Fibroblast of skin of scalp (primary cell): ENCODE measurements at places on chromosomes 5 and 9.

DNA sequence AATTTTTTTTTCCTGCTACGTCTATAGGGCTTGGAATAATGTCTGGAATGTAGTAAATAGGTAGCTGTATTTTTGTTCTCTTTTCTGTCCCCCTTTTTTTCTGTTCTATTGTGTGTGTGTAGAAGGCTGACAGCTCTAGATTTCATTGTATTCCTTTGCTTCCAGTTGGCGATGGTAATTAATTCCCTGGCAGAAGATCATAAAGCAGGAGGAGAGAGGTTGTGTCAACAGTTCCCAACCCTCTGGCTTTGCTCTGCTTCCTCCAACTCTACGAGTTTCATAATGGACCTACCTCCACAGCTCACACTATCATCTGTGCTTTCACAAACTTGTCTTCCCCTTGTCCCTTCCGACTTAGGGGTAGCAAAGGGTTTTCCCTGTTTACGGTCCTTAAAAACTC is 117.9 kb upstream of the CDH18 start:
- no peak for DNase-seq

- DNase-seq, result no peak
Observed at GRCh38 chr5:119347574-119347973, 8.2 kb upstream of the TNFAIP8 start.

- DNase-seq, result no peak
Observed at GRCh38 chr5:73966451-73966850, 340.5 kb downstream of the ARHGEF28 start.

GRCh38 chr5:146447734-146448380 is 724 bp downstream of the TCERG1 start:
- DNase-seq, result peak; percentile 15

GRCh38 chr5:14261856-14262611 is 118.9 kb downstream of the TRIO start:
- no peak for DNase-seq

GRCh38 chr9:34957492-34958410 is at the start of gene PHF24:
Gene PHF24 (plus strand): TSS chr9:34958285. CDS start chr9:34971299, 13,014 bp downstream.
- peak; percentile 11 for DNase-seq

- DNase-seq, result no peak
Observed at GRCh38 chr9:127095411-127095810, 27.0 kb downstream of the ANGPTL2 start.

DNA sequence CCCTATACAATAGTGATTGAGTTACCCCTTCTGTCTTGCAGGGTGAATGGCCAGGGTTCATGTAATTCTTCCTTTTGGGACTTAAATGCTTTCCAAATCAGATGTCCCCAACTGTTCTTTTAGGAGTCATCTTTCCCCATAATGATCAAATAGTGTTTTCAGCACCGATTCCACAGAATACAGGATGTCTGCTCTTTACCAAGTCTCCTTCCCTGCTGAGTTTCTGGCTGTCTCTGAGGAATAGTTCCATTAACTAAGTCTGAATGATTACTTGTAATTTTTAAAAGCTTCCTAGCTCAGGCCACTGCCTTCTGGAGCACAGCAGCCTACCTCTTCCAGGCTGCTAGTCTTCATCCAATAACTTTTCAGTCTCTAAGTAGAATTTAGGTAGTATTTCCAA is 630.7 kb upstream of the ZNF608 start:
- no peak for DNase-seq

DNA sequence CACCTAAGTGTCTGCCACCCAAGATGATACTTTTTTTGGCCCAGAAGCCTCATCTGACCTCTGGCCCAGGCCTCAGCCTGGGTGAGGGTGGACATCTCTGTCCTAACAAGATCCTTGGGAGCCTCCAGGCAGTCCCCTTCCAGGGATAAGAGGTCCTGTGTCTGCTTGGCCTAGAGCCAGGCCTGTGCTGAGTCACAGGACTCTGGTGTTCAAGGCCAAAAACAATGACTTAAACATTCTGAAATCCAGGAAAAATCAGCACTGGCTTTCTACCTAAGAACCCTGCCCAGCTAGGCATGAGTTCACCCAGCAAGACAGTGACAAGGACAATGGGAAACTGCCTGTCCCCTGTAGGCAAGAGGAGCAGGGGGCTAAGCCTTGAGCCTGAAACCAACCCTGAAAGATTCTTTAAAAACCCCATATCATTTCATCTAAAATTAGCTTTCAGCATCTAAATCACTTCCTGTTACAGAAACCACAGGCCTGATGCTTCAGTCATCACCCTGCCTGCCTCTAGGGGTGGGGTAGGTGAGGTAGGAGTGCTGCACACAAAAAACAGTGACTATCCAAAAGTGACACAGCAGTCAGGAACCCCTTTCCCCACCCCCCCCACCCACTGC is 29.9 kb downstream of the CSF2 start:
- DNase-seq, result peak; percentile 94

DNA sequence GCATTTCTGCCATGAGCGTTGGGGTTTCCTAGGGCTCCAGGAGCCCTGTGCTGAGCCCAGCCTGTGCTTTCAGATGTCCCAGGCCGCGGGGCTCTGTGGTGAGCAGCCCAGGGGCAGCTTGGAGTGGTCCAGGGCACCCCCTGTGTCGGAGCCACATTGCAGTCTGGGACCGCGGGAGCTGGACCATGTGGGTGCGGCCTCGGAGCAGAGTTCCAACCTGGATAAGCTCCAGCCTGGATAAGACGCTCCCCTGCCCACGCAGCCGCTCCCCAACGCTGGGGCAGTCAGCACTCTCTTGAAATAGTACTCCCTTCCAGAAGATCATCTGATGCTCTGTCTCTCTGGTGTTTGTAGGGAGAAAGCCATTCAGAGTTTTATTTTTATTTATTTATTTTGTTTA is 111.1 kb downstream of the WNK2 start:
- DNase-seq, result no peak

- peak; percentile 21 for DNase-seq
Observed at GRCh38 chr5:79236970-79237739, 1.2 kb downstream of the JMY start.

DNA sequence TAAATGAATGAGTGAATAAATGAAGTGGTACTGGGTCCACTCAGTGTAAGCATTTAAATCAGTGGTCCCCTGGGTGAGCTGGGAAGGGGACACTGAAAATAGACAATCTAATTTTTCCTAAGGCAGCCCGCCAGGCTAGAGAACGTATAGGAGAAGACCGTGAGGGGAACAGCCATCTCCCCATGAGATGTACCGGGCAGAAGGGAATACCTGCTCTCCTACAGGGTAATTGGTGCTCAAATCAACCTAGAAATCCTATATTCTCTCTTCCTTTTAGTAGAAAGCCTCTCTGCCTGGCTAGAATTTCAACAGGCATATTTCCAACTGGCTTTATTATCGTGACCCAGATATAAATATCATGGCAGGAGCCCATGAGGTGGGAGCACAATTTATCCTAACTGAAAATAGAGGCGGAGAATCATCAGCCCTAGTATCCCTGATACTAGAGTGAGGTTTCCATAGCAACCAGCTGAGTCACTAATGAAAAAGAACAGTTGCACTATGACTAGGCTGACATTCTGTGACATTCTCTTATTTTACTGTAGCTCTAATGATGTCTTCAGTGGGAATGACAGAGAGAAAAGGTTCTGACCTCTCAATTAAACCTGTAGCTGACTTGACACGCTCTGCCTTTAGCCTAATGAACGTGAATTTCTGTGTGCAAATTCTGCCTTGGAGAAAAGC is 96.5 kb upstream of the CAST start:
- peak; percentile 83 for DNase-seq

DNA sequence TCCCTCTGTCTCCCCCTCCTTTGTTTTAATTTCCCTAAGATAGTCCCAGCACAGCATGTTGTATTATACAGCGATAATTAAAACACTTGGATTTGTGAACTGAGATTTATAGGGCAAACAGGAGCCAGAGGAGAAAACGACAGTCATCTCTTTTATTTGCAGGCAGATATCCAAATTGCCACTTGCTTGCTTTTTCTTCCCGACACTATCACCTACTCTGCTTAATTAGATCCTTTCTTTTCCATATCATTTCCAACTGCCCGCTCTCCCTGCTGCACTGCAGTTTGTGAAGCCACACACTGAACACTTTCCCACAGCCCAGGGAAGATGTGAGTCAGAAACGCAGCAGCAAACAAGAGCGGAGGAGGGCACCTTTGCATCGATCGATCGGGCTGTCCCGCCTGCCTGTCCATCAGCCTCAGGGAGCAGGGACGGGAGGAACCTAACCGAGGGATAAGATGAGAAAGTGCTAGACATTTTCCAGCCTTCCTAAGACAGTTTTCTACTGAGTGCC is 35.8 kb upstream of the SPRY4 start:
- peak; percentile 24 for DNase-seq

GRCh38 chr5:41334758-41335157 is 121.4 kb upstream of the C6 start:
- DNase-seq, result peak; percentile 4

- no peak for DNase-seq
Observed at GRCh38 chr9:127158786-127159324, 36.4 kb upstream of the ANGPTL2 start.

- no peak for DNase-seq
Observed at GRCh38 chr5:21058289-21058688, 1070.3 kb upstream of the CDH18 start.

DNA sequence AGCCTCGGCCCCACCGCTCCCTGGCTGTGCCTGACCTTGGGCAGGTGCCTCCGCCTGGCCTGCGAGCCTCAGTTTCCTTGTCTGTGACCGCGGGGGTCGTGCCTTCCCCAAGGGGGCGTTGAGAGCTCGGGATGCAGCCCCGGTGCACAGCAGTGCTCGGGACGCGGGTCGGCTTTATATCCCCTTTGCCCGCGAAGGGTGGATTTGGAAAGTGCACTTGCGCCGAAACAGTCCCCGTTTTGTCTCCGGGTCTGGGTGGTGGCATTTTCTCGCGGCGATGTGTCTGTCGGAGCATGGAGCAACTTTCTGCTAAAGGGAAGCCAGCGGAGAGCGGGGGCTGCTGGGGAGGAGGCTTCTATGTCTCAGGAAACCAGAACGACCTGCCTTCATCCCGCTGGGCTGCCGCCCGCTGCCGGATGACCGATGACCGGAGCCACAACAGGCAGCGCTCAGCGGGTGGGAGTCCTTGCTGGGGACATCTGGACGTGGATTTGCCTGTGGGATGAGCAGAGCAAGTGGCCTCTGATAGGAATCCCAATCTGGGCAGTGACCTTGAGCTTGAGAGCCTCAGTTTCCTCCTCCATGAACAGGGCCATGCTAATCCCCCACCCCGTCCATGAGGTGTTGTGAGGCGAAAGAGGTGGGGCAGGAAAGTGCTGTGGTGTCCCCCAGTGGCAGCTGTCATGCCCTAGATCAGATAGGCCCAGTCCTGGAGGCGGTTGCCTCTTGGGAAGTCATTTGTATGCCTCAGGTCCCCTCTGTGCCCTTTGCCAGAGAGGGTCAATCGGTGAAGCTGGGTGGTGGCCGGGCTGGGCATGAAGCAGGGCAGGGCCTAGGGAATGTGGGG is 651 bp downstream of the HRH2 start:
- no peak for DNase-seq

DNA sequence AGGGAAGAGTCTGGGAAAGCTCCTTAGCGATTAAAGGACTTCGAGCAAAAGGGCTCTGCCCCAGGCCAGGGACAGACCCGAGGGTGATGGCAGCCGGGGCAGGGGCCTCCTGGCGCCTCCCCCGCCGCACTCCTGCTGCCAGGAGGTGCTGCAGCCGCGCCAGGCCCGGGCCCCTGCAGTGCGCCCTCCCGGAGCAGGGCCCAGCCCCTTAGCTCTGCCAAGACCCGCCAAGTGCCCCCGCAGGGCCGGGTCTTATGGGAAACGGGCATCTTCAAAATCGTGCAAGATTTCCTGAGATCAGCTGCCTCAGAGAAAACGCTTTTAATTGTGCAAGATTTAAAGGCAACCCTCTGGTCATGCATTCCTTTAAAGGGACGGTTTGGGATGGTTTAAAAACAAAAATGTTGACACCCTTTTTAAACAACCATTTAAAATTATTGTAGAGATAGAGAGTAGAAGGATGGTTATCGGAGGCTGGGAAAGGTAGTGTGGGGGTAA is 52.4 kb downstream of the CDC14B start:
- no peak for DNase-seq

DNA sequence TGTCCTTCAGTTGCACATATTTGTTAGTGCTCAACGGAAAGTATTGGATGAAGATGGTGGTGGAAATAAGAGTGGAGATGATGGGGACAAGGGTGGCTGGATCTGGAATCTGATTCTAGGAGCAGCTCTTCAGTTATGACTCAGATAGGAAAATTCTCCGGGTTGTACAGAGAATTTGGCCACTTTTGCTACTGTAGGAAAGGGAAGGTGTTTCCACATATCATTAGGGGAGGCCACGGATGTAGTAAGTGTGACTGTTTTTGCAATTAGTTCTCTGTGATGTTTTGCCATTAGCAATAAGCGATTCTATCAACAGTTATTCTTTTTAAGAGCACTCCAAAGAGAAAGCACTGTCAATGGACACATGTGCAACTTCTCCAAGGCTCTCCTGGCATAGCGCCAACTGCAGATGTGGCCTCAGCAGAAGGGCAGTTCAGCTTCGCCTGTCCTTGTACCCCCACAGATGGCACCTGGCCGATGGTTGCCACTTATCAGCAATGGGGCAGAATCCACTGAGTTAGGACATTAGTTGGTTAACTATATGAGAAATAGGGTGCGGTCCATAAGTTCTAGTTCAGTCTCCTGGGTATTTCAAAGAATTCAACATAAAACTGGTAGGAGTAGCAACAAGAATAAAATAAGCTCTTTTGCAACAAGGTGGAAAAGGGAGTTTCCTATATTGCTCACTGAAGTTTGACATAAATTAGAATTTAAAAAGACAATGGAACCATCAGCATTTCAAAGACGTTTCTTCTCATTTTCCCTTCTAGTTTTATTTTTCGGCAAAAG is 96.3 kb downstream of the ARSB start:
- no peak for DNase-seq

- no peak for DNase-seq
Observed at GRCh38 chr5:174563899-174564298, 160.5 kb upstream of the MSX2 start.

- DNase-seq, result no peak
Observed at GRCh38 chr9:126777733-126778132, 27.1 kb upstream of the ZBTB43 start.

- DNase-seq, result no peak
Observed at GRCh38 chr9:136763649-136764035, 676 bp downstream of the LCN15 start.
